ENCODE measurements at places on chromosomes 1 and 21.

DNA sequence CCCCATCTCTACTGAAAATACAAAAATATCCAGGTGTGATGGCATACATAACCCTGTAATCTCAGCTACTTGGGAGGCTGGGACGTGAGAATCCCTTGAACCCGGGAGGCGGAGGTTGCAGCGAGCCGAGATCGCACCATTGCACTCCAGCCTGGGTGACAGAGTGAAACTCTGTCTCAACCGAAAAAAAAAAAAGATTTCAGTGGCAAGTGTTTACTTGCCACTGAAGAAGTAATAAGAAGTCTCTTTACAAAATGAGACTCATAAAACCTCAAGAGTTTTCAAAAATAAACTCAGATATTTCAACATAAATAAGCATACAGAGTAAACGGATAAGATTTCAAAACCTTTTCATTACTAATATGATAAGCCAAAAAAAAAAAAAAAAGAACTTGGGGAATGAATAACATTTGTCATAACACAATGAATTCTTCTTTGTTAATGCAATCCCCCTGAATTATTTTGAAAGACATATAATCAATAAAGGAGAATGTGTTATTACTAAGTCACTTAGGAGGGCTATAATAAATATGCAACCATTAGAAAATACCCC lies 34.2 kb upstream of the EXO1 start:
- DNase-seq, result no peak

- no peak for DNase-seq
Observed at GRCh38 chr1:183689762-183690204, 36.7 kb upstream of the APOBEC4 start.

GRCh38 chr1:181152892-181153633 lies 64.6 kb downstream of the IER5 start:
- DNase-seq, result no peak

GRCh38 chr1:55481634-55482033 lies 266.5 kb upstream of the USP24 start:
- no peak for DNase-seq

DNA sequence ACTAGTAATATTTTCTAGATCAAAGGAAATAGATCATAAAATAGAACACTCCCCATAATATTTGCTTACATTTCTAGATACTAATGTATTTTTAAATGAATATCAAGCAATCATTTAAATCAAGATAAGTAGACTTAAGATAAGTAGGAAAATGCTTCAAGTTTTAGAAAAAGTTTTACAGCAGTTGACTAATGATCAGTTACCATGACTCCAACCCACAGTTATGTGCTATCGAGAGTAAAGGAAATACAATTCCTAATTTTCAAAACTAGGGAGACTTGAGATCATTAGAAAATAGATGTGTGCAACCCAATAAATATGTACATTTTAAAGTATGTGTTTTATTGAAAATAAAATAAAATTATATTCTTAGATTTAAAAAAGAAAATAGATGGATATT lies 95.0 kb downstream of the DENND1B start:
- no peak for DNase-seq

GRCh38 chr1:5388622-5389021 lies 603.6 kb downstream of the NPHP4 start:
- no peak for DNase-seq

- DNase-seq, result no peak
Observed at GRCh38 chr1:37290718-37291117, 183.7 kb upstream of the ZC3H12A start.

- no peak for DNase-seq
Observed at GRCh38 chr1:15276691-15277446, 29.8 kb downstream of the FHAD1 start.

DNA sequence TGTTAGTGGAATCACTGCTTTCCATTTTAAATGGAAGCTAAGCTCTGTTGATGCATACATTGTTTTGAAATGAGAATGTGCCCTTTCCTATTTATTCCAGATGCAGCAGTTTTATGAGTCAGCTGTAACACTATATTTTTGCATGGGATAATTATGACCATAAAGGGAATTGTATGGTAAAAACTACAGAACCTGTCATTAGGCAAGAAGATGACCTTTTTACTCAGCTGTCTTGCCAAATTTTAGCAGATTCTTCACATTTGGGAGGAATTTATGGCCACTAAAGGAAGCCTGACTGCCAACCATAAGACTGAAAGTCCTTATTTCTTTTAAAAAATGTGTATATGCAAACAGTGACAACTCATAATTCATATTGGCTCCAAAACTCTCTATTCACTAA lies 356.3 kb upstream of the PRMT6 start:
- DNase-seq, result peak; percentile 68

DNA sequence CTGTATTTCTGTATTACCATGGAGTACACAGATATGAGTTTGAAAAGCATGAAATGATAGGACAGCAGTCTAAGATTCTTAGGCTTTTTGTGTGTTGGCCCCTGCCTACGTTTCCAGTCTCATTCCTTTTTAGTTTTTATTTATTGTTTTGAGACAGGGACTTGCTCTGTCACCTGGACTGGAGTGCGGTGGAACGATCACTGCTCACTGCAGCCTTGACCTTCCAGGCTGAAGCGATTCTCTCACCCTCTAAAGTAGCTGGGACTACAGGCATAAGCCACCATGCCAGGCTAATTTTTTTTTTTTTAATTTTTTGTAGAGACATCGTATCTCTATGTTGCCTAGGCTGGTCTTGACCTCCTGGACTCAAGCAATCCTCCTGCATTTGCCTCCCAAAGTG lies 3.8 kb downstream of the RAVER2 start:
- DNase-seq, result no peak

GRCh38 chr1:11967028-11967547 lies 13.2 kb upstream of the MFN2 start:
- DNase-seq, result no peak

GRCh38 chr21:36718951-36719501 lies 20.1 kb downstream of the SIM2 start:
- no peak for DNase-seq

- DNase-seq, result no peak
Observed at GRCh38 chr1:118902711-118903191, 85.4 kb downstream of the TBX15 start.

GRCh38 chr1:27130798-27131197 lies 24.1 kb downstream of the SLC9A1 start:
- DNase-seq, result no peak

- DNase-seq, result no peak
Observed at GRCh38 chr1:157399984-157400382, 152.3 kb downstream of the FCRL5 start.

DNA sequence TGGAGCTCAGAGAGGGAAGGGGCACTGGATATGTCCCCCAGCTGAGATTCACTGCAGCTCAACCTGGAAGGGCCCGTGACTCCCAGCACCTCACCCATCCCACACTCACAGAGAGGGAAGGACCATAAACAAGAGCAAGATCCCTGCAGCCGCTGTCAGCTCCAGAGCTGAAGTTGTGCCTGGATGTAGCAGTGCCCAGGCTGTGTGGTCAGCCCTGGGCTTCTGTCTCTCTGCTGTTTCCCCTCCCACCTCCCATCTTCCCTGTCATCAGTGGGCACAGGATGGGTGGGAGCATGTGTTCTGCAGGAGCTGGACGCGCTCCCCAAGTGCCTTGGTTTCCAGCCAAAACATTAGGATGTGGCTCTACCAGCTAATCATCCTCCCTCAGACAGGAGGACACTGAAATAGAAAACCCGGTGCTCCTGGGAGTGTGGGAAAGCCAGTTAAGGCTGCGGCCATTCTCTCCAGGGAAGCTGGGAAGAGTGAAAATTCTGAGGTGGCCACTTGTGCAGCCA lies 282.7 kb downstream of the NPHP4 start:
- DNase-seq, result no peak

DNA sequence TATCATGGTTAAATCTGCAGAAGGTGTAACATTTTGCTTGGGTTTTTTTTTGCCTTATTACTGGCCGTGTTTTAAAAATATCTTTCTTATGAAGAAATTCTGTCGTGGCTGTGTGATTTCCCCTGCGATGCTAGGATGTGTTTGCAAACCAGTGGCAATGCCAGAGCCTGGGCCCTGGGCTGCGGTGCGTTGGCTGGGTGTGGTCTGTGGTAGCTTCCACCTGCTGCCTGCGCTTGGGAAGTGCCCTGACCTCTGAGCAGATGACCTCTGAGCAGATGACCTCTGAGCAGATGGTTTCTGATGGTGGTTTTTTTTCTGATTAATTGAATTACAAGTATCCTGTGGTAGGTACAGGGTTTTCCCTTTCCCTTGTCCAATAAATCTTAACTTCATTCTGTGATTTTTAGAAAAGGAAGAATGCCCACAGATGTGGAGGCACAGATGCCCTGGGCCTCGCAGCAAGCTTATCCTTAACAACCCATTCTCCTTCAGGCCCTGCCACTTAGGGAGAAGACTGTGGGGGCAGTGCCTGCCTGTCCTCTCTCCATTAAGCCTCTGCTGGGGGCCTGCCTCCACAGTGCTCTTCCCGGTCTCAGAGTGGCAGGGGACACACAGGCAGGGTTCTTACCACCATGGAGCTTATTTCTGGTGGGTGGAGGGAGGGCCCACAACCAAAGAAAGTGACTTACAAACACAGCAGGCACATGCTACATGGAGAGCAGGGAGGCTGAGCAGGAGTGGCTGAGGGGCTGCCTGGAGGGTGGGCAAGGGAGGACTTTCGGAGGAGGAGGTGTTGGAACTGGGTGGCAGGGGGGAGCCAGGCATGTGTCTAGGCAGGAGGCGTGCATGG lies 81.7 kb downstream of the PCBP3 start:
- DNase-seq, result no peak

GRCh38 chr21:41317458-41317857 lies 857 bp downstream of the FAM3B start:
- DNase-seq, result no peak

DNA sequence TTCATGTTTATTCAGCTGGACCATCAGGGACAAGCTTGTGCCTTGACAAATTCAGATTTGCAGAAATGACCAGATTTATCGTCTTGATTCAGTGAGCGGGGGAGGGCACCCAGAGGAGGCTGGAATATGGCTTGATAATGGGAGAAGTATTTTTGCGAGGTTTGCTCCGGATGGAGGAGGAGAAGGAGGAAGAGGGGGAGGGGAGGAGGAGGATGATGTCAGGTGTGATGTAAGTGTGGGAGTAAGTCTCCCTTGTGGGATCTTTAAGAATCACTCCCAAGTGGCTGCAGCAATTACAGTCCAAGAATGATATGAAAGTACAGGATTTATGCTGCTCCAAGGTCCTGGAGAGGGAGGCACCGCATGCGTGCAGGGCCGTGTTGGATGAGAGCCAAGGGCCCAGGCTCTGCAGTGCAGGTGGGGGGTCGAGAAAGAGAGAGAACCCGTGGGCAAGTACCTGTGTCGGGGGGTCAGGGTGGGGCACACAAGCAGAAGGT lies 5.6 kb upstream of the ZNF496 start:
- DNase-seq, result no peak

DNA sequence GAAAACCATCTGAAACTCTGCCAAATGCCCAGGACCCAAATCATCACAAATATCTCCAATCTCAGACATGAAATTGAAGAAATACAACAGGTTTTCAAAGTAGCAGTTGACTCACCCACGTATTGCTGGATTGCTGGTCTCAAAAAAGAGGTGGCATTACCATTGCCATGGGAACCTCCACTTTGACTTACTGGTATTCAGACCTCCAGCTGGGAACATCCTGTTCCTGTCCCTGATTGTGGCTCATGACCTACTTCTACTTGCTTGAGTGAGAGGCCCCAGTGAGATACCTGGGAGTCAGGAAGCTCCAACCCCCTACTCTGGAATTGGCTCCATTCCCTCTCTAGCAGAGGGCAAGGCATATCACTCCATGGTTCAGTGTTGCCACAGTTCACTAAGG lies 64.6 kb downstream of the NMNAT2 start:
- DNase-seq, result no peak

DNA sequence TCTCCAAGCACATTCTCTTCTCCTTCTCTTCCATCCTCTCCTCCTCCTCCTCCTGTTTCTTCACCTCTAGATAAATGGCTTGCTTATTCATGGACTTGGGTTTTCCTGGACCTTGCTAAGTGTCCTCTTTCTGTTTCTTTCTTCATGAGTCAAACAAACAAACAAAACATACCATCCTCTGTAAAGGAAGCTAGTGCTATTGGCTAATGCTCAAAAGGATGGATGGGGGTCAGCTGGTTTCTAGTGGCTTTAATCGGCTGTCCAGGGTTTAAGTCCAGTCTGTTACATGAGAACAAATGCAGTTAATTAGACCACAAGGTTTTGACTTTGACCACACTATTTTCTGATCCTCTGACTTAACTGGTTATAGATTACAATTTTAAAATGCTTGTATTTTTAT lies 83.8 kb upstream of the TSPAN2 start:
- no peak for DNase-seq

GRCh38 chr1:151807131-151807530 lies 1.9 kb upstream of the LINGO4 start:
- DNase-seq, result no peak

GRCh38 chr1:31444725-31445448 lies 31.9 kb downstream of the SERINC2 start:
- no peak for DNase-seq

GRCh38 chr1:39900662-39901463 lies 854 bp downstream of the MYCL start:
- no peak for DNase-seq

GRCh38 chr1:82405333-82405732 lies 604.6 kb downstream of the ADGRL2 start:
- DNase-seq, result no peak

DNA sequence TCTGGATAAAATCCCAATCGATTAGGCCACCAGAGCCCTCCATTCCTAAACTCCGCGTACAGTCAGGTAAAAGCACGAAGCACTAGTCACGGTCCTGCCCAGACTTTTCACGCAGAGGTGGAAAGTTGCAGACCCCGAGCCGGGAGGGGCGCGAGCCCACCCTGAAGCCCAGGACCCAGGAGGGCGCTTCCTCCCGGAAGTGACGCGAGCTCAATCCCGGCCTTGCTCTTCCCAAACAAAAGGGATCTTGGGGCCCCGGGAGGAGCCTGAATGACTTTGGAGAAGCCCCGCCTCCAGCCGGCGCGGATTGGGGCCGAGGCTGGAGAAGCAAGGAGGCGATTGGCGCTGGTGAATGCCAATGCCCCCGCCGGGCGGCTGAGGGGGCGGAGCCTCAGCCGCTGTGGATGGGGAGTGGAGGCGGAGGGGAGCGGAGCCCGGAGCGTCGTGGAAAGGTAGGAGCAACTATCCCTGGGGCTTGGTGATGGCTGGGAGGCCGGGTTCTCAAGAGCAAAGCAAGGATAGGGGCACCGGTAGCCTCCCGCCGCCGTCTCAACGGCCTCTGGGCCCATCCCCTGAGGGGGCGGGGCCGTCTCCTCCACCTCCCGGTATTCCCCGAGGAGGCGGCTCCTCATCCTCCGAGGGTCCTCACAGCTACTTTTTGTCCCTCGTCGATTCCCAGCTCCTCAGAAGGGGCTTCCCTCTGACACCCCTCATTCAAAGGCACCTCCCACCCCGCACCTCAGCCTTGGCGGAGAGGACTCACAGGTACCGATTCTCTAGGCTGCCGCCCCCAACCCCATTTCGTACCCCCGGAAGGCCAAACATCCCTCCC lies at the start of gene CTTNBP2NL:
Gene CTTNBP2NL (plus strand): TSS at position 394 of the 832 bp plus-strand sequence. CDS start 19,952 bp downstream, outside the sequence.
- DNase-seq, result peak; percentile 75

GRCh38 chr1:170397061-170397460 lies 134.9 kb upstream of the GORAB start:
- no peak for DNase-seq

DNA sequence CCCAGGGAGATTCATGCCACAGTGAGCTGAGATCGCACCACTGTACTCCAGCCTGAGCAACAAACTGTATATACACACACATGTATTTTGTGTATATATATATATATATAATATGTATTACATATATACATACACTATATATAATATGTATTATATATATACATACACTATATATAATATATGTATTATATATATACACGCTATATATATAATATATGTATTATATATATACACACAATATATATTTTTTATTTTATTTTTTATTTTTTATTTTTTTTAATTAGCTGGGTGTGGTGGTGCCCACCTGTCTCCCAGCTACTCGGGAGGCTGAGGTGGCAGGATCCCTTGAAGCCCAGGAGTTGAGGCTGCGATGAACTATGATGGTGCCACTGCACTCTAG lies 9.3 kb downstream of the TP73 start:
- no peak for DNase-seq
